ENCODE measurements at places on chromosomes 2 and 18.
A peak's percentile ranks its signal among the peaks of the same experiment; 100 is the strongest.

DNA sequence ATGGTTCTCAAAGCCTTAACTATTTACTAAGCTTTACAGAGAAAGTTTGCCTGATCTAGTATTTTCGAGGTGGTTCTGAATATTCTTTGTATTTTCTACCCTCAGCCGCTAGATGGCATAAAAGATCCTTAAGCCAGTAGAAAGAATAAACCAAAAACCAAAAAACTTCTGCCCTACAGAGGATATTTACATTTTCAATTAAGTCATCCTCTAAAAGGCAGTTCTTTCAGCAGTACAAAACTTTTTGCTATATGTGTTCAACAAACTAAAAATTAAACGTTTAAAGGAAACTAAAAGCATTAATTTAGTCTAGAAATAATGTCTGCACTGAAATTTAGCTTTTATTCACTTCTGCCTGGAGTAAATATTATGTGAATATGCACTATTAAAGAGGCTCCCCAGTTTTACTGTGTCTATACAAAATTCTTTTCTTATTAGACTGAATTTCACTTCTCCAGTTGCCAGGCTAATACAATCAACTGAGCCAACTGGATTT is 297.5 kb downstream of the PIEZO2 start:
- peak; percentile 80 for DNase-seq

GRCh38 chr18:5463390-5463789 is 80.4 kb downstream of the EPB41L3 start:
- no peak for DNase-seq

DNA sequence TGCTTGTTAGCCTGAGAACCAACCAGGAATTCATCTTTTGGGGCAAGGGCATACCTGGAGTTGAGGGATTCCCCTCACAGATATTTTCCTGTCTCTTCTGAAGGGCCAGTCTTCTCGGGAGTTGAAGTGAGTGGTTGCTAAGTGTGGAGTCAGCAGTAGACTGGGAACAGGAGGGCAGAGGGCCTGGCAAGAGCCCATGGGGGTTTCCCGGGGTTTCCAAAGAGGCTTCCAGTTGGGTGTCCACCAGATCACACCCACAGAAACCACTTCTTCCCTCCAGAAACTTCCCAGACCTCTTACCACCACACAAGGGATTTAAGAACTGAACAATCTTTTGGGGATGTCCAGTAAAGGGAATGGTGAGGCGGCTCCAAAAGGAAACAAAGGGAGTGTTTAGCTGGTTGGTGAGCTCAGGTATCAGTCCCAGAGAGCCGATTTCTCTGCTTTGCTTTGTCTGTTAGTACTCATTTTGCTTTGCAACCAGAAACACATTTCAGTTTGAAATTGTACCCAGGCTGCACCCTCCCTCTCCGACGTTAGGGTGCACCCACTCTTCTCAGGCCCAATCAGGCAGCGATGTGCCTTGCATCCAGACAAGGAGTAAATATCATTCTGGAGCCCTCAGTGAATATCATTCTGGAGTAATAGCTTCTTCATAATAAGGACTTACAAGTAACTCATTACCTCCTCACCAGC is 47.5 kb upstream of the SPATS2L start:
- no peak for DNase-seq

DNA sequence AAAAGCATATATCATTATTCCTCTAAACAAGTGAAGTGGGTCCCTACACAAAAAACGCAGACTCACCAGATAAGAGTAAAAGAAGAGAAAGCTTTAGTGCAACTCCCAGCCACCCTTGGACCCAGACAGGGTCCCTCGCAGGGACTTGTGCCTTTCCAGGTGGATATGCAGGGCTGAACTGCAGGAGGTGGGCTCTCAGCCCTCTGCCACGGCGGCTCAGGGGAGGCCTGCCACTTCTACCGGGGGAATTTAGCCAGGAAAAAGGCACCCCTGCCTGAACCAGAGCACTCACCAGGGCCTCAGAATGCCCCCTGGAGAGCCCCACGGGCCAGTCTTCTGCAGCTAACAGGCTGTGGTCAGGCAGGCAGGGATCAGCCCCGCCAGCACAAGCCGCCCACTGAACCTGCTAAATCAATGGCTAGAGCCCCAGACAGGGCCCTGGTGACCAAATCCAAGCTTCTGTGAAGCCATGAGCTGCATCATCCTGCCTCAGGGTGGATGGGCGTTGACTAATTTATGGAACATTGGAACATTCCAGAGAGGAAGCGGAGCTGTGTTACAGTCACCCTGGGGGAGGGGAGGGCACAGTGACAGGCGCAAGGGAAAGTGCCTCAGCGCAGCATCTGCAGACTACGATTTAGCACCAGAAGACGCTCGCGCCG is 209.3 kb downstream of the EIPR1 start:
- no peak for DNase-seq

- no peak for DNase-seq
Observed at GRCh38 chr2:205169012-205169411, 513.3 kb upstream of the NRP2 start.

DNA sequence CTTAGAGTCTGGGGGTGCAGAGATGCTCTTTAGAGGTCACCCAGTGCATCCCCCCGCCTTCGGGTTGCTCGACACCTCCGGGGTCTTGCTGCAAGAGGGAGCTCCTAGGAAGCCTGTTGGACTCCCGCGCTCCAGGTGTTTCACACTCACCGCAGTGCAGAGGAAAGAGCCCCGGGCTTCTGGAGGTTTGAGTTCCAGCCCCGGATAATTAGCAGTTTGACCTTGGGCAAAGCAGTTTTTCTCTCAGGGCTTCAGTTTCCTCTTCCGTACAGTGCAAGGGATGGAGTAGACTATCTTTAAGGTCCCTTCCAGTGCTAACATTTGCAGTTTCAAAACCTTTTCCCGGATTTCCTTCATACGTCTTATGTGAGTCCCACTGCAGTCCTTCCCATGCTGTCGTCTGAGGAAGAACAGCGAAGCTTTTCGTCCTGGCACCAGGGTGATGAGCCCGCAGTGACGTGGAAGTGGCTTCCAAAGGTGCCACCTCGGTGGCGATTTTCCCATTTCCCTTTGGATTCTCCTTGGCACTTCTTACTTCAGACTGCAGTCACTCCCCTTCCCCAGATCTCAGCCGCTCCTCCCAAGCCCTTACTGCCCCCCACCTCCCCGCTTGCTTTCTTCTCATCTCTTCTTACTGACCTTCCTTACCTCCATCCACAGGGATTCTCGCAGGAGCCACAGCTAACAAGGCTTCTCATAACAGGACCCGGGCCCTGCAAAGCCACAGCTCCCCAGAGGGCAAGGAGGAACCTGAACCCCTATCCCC is 585 bp downstream of the PNKD start:
- peak; percentile 48 for DNase-seq

- no peak for DNase-seq
Observed at GRCh38 chr2:202007983-202008354, 25.7 kb upstream of the FZD7 start.

DNA sequence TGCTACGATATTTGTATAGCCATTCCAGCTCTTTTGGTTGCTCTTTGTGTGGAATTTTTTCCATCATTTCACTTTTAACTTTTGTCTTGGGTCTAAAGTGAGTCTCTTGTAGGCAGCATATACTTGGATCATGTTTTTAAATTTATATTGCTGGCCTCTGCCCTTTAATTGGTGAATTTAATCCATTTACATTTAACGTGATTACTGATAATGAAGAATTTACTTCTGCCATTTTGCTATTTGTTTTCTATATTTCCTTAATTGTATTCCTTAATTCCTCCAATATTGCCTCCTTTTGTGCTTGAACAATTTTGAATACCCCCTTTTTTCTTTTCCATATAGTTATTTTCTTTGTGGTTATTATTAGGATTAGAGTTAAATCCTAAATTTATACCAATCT is 21.0 kb upstream of the ADNP2 start:
- no peak for DNase-seq

DNA sequence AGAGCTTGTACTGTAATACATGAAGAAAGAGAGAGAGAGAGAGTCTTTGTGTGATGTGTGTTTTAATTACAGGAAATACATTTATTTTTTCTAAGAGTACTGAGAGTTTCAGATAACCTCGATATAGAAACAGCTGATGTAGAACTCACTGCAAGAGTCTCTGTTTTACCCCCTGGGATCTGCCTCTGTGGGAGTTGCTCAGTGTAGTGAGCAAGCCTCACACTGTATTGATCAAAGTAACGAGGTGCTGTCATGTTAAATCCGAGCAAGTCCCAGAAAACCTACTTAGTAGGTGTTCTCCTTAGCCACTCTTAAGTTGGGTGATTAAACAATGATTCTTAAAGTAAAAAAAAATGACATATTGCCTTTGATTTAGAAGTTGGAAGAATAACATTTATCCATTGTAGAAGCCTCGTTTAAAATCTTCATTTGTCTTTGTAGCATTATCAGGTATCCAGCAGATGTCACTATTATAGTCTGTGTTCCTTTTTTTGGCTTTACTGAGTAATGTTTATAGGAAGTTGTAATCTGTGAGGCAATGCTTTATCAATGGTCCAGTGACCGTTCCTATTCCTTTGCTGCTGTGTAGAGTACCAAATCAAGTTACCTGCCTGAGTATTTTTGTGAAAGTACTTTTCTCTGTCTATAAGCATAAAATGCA is 219.0 kb downstream of the MYO3B start:
- peak; percentile 10 for DNase-seq

- peak; percentile 76 for DNase-seq
Observed at GRCh38 chr18:59861963-59862819, 37.6 kb upstream of the PMAIP1 start.

DNA sequence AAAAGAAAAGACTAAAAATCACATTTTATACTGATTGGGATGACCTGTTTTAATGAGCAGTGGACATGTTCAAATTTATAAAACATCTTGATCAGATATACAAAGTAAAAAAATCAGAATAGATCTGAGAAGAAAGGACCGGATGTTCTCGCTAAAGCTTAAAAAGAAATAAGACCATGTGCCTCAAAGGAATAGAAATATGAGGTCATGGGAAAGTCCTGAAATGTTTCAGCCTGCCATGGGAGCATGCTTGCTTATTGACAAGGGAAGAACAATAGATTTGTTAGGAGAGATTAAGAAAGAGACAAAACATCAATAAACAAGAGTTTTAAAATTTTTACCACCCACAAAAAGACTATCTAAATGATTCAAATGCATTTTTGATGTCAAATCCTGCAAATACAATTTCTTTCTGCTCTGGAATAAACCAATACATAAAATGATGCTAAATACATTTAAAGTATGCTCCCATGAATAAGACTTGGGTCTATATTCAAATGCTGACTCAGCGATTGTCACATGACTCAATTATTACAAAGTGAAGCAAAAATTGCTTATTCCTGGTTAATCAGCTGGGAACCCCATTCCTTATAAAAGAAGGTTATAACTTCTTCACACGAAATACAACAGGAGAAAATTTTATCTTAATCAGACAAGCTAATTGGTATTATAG is 633.9 kb upstream of the PKDCC start:
- no peak for DNase-seq

DNA sequence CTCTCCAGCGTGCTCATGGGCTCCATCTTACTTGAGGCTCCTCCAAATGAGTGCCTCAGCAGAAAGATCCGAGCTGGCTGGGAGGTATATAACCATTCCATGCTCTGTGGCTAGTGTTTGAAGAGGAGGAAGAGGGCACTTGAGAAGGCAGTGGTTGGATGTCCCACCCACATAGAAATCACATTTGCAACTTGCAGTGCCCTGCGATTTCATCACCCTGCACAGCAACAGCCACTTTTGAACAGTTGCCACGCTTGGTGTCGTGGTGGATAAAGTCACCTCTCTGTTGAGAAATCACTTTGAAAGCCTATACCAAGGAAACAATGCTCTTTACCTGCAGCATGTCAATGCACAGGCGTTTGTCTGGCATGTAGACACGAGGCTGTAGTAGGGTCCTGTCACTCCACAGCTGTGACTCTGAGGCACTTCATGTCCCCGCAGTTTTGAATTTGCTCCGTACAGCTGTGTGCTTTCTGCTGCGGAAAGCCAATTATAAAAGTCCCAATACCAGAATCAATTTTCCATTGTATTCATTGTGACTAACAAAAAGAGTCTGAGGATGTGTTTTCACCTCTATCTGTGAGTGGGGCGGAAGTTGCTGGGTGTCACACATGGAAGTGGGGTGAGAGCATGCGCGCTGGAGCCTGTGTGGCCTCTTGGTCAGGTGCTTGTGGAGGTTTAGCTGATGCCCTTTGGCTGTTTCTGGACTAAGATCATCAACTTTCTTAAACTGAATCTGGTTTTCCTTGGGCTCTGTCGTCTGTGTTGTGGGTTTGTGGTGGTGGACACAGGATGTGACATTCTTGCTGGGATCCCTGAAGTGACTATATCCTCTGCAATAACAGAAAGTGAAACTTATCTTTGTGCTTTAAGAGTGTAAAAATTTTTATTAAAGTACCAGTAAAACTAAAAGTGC is 2.8 kb downstream of the CNDP2 start:
- peak; percentile 64 for DNase-seq

- DNase-seq = no peak
Observed at GRCh38 chr2:46384457-46384815, 87.2 kb downstream of the EPAS1 start.

DNA sequence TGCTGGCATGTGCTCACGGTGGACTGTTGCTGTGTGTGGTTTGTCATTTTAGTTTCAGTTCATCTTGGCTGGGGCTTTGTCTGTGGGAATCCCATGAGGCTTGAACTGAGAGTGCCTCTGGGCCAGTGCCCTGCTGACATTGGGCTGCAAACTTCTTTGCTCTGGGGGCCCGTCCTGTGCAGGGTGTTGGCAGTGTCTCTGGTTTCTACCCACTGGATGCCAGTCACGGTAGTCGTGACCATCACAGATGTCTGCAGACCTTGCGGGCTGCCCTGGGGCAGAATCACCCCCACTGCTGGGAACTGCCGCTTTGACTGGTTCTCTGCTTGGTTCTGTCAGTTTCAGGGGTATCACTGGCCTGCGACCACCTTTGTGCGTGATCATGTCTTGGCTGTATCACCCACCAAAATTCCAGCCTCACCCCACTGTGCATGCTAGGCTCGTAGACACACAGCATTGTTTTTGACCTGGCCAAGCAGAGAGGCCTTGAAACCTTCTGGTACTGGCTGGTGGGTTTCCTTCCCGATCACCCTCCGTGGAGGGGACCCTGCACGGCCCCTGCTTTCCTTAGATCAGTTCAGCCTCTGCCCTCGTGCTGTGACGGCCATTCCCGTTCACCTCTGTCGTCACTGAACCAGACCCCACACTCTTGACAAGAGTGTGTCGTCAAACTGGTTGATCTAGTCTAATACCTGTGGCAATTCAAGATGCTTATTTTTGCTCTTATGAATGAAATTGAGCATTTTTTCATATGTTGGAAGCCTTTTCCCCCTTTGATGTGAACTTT is 57.6 kb downstream of the KCNG2 start:
- peak; percentile 4 for DNase-seq

GRCh38 chr2:172246649-172247048 is 143.9 kb upstream of the DLX2 start:
- no peak for DNase-seq

DNA sequence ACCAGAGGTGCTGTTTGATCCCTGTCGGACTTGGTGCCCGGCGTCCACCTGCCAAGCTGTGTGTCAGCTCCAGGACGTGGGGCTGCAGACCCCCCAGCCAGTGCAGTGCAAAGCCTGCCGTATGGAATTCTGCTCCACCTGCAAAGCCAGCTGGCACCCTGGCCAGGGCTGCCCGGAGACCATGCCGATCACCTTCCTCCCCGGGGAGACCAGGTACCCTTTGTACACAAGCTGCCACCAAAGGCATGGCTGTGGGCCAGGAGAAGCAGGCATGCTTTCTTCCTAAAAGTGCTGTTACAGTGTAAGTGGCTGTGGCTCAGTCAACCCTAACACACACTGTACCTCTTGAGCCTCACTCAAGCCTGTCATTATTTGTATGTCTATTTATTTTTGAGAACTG is 103.3 kb downstream of the RNF144A start:
- no peak for DNase-seq

Data from OCI-LY7 (cell line).